ENCODE measurements at places on chromosomes 7 and 10. TPM values are rescaled to one million over a fixed set of nuclear protein-coding genes. Genes with fewer than 3 reads are reported as not detected.

GTF2IRD1 gene
- 4.5 TPM for total RNA-seq

TUBB8 gene
- not detected for total RNA-seq

OR2A7 gene
- total RNA-seq: not detected

CALY gene
- not detected for total RNA-seq

MINDY4 gene
- total RNA-seq: 3.8 TPM

AGAP9 gene
- 1.6 TPM for total RNA-seq

FAM237B gene
- not detected for total RNA-seq

PIP gene
- not detected for total RNA-seq

KIN gene
- total RNA-seq: 6.5 TPM

CRYGN gene
- not detected for total RNA-seq

HOGA1 gene
- 0.32 TPM for total RNA-seq

SLC18A3 gene
- not detected for total RNA-seq

PRKG1 gene
- total RNA-seq: 1.1 TPM

ZNF746 gene
- total RNA-seq: 14.6 TPM

CALML3 gene
- not detected for total RNA-seq

OR6B1 gene
- total RNA-seq: not detected

CCL24 gene
- not detected for total RNA-seq

CTNNA3 gene
- total RNA-seq: not detected

ABLIM1 gene
- total RNA-seq: 28.6 TPM

OIT3 gene
- total RNA-seq: not detected

FXYD4 gene
- not detected for total RNA-seq

SPDYE9 gene
- total RNA-seq: not detected

ACSM6 gene
- total RNA-seq: not detected

OR2A42 gene
- not detected for total RNA-seq

OR2A5 gene
- total RNA-seq: not detected

CUBN gene
- 4.9 TPM for total RNA-seq

Measured in epithelial cell of umbilical artery (primary cell).